Vagina (tissue), 2 donors: ENCODE measurements at places on chromosomes 1 and 21. TPM values are rescaled to one million over a fixed set of nuclear protein-coding genes. Genes with fewer than 3 reads are reported as not detected.

Gene OLIG2
- not detected for total RNA-seq

Gene PTCH2
- total RNA-seq: 0.98 TPM

Gene MED8
- 33.6 TPM for total RNA-seq

Gene C1orf141
- total RNA-seq: not detected

- no peak for DNase-seq
Measured at GRCh38 chr1:92756537-92756936, 28.4 kb downstream of the EVI5 start.

DNA sequence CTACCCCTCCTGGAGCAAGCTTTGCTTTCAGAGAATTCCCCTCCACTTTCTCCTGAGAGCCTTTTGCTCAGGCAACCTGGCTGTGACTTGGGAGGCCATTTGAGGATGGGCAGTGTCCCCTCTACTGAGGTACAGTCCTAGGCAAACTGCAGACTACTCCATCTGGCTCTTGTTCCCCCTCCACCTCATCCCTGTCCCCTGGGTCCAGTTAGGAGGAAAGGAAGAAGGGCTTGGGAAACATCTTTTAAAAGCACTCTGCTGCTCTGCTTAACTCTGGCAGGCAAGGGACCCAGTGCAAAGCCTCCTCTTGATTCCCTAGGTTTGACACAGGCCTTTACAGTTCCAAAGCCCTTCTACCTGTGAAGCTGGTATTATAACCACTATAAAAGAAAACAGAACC is 108.2 kb downstream of the NAV1 start:
- DNase-seq: no peak

DNA sequence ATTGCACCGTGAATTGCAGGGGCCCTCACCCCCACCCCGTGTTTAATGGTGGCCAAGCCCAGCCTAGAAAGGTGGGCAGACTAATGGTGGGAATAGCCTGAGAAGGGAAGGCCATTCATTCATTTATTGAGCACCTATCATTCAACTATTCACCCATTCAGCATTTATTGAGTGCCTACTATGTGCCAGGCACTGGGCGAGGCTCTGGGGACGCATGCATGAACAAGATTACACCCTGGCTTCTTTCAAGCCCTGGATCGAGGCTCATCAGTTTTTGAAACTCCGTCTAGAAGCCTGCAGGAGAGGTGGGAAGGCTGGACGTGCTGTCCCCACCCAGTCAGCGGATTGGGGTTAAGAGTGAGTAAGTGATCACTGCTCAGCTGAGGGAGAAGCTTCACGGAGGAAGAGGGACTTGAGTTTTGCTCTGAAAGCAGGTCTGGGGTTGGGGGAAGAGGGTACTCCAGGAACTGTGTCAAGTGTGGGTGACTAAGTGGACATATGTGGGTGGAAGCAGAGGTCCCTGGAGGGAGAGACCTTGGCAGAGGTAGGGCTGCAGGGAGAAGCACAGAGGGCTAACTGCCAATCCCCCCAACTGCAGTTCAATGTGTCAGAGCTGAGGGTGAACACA is 35.6 kb downstream of the MEF2D start:
- no peak for DNase-seq

- no peak for DNase-seq
Measured at GRCh38 chr1:218430822-218431221, 85.7 kb downstream of the TGFB2 start.

GRCh38 chr1:56339786-56340465 is 239.4 kb downstream of the PLPP3 start:
- no peak for DNase-seq

DNA sequence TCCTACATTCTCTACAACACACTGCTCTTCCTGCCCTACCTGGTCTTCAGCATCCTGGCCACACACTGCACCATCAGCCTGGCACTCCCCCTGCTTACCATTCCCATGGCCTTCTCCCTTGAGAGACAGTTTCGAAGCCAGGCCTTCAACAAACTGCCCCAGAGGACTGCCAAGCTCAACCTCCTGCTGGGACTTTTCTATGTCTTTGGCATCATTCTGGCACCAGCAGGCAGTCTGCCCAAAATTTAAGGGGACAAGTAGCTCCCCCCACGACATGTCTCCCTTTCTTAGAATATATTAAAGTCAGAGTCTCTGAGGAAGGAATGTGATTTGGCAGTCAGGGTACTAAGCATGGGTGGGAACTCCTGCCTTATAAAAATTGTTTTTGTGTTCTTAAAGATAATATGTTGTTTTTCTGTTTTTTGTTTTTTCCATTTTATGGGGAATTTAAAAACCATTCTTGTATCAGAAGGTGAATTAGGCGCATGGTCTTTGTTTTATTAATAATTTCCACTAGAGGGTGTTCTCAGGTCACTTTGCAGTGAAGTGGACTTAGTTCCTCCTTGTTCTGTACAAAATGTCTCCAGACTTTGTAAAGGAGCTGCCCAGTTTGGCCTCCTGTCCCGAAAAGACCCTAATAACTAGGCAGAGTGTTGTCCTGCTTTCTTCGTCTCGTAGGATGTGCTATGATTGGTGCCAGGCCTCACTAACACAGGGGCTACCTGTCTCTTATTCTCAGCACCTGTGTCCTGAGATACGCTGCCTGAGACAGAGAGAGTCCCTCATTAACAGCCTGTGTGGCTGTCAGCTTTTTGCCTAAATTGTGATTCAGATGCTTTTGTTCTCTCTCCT is 13.1 kb downstream of the UBIAD1 start:
- DNase-seq: no peak
